EH (cell line): ENCODE measurements at places on chromosomes 16 and 17.

DNA sequence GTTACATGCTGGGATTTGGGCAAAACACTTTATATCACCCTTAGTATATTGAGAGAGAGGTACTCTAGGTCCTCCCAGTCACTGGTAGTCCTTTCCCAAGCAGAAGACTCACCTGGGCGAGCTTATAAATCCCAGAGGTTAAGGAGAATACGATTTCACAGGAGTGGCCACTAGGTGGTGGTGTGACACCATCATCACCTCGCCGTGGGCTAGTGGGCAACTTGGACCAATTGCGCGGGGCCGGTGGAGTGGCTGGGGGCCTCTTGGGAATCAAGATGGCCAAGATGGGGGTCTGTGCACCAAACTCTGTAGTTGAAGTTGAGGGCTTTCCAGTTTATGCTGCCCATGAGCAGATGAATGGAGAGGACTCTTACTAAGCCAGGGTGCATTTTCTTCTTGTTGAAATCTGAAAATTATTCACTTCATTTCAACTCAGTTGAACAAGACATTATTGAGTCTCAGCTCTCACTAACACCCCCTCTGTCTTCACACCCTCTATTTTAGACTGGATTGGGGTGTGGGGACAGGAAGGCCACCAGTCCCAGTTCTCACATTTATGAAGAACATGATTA, 38.2 kb upstream of the PIRT start:
- peak; percentile 15 for DNase-seq

DNA sequence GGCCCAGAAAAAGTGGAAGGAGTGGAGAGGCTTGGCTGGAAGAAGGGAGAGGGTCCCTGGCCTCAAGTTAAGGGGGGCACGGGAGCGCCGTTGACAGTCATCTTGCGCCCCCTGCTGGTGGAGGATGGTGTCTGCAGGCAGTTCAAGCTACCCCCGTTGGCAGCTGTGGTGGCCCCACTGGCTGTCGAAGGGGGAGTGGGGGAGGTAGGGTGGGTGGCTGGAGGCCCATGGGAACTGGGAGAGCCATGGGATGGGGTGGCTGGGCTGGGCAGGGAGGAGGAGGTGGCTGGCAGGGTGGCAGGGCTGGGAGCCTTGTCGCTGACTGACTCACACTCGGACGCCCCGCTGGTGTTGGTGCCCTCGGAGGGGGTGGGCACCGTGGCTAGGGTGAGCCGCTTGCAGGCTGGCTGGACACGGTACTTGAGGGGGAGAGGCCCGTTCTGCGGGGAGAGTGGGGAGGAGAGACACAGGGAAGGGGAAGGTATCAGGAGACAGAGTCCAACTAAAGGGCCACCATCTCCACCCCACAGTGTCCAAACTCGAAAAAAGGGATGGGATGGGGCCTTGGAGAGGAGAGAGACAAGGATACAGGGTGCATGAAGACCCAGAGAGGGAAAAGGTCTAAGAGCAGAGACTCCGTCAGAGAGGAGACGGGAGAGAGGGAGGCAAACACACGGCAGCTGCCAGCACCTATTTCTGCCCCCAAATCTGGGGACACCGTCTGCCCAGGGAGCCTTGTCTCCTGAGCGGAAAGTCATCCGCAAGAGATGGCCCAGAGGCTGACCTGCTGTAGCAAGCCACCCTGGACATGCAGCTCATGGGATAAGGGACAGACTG, 5.2 kb downstream of the CISD3 start:
- peak; percentile 52 for DNase-seq

GRCh38 chr16:51184702-51185433, 33.8 kb upstream of the SALL1 start:
- DNase-seq: no peak

- DNase-seq: no peak
These were observed at the start of gene LAT for GRCh38 chr16:28984619-28985135. Gene LAT, plus strand, starts transcription at chr16:28985052. Its CDS starts 366 bp downstream, at chr16:28985418.

DNA sequence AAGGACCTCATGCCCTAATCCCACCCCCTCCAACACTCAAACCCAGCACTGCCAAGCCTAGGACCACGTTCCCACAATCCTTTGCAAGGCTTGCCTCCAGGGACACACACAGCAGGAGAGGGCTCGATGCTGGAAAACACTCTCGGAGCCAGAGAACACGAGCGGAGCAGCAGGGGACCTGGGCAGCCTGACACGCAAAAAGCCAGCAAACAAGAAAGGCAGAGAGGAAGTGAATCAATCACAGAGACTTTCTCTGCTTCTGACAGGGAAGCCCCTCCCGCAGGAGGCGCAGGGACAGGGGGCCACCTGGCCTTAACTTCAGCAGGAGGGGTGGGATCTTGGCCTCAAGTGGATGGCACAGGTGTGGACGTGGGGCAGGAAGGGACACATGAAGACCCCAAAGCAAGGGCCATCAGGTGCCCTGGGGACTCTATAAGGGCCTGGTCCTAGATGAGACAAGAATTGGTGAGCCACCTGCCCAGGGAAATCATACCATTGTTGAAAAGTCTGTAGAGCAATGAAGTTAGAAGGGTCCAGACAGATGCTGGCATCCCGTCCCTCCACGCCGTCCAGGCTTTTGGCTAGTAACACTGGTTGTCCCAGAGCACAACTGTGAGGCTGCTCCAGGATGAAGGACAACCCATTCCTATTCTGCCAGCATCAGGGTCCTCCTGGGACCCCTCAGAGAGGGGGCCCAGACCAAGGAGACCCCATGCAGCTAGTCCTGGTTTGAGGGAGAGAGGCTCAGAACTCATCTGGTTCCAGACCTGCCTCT, 2.2 kb downstream of the SDK2 start:
- DNase-seq: no peak

GRCh38 chr16:50311891-50312501, 45.6 kb downstream of the ADCY7 start:
- DNase-seq: no peak

DNA sequence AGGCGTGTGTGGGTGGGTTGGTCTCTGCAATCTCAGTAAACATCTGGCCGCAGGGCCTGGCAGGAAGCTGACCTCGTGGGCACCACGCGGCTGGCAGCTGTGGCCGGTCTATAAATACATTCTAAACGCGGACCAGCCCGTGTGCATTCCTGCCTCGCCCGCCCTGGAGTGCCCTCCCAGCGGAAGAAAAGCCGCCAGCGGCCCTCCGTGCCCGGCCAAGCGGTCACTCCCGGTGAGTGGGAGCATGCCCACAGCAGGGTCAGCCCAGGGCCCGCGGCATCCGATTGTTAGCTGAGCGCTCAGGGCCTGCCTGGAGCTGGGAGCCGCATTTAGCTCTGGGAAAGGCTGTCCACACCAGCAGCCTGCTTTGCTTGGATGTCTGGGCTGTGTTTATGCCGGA, 10.3 kb downstream of the ZNF469 start:
- DNase-seq: no peak

GRCh38 chr16:1615761-1616160, 3.6 kb downstream of the CRAMP1 start:
- peak; percentile 58 for DNase-seq

- no peak for DNase-seq
These were observed 230.4 kb downstream of the C16orf78 start for GRCh38 chr16:49603956-49604355.

DNA sequence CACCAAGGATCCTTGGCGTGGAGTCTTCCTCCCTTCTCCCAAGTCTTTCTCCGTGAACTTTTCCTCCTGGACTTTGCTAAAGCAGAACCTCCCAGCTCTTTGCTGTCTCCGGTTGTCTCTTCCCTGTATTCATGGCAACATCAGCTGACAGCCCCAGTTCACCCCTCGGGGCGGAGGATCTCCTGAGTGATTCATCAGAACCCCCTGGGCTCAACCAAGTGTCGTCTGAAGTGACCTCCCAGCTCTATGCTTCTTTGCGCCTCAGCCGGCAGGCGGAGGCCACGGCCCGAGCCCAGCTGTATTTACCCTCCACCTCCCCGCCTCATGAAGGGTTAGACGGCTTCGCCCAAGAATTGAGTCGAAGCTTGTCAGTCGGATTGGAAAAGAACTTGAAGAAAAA, 943 bp downstream of the CNTROB start:
- peak; percentile 84 for DNase-seq

DNA sequence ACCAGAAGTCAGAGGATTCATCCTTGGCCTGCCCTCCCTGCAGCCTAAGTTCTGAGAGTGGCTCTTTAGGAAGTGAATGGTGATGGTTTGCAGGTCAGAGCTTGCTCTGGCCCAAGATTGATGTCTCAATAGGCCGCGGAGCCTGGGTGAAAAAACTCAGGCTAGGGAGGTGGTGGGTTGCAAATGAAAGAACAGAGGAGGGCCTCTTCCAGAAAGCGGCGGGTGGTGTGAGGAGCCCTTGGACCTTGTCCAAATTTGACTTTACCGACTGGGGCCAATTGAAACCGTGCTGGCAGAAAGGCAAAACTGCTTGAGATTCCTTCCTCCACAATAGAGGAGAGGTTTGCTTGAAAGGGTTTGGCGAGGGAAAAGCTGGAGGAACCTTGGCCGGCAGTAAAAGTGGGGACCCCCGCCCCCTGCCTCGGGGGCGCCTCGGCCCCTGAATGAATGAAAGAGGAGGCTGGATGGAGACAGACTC, 331.3 kb downstream of the SEC14L1 start:
- DNase-seq: peak; percentile 82

DNA sequence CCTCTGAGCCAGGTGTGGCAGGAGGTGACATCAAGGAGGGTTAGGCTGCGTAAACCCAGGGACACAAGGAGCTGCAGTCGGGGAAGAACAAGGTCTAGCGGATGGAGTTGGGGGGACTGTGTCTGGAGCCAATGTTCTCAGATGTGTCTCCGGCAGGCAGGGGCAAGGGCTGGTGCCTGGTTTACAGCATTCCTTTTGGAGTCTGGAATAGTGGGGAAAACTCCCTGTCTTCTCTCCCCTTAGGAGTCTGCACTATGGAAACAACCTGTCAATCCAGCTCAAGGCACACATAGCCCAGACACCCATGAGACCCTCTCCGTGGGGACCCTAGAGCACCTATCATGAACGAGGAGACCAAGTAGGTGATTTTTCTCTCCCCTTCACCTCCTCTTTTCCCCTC, 27.5 kb downstream of the NLRC5 start:
- no peak for DNase-seq

- DNase-seq: no peak
These were observed 4.8 kb downstream of the SREBF1 start for GRCh38 chr17:17832032-17832363.

- DNase-seq: peak; percentile 25
These were observed 534.1 kb downstream of the GRIN2A start for GRCh38 chr16:9647981-9648701.

GRCh38 chr17:75736173-75736835, 15.0 kb downstream of the ITGB4 start:
- DNase-seq: no peak

DNA sequence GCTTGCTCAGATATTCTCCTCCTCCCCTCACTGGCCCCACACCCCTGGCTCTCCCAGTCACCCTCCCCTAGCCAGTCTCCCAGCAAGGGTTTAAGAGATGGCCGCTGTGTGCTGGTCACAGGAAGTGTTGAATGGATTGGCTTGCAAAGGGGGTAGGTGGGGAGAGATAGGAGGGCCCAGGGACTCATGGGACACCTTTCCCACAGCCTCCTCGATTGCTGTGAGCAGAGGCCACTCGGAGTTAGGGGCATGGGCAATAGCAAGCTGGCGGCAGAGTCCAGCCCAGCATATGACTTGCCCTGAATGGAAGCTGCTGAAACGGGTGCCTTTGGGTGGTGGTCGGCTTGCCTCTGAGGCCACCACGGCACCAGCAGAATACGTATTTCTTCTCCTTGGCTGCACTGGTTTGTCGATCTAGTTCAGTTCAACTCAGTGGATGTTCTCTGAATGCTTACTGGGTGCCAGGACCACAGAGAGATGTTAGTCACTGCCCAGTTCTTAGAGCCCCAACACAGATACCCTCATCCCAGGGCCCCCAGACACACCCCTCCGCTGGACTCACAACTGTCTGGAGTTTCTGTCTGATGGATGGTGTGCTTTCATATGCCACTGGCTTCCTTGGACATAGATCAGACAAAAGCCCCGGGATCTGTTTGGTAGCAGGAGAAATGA, 6.0 kb downstream of the WFIKKN2 start:
- no peak for DNase-seq

- DNase-seq: no peak
These were observed at the start of gene CD300H for GRCh38 chr17:74567397-74567796. Gene CD300H, minus strand, starts transcription at chr17:74567509.

GRCh38 chr17:81631482-81631881, 5.4 kb downstream of the NPLOC4 start:
- DNase-seq: no peak

GRCh38 chr16:3514621-3515020, 13.8 kb downstream of the CLUAP1 start:
- DNase-seq: peak; percentile 73

DNA sequence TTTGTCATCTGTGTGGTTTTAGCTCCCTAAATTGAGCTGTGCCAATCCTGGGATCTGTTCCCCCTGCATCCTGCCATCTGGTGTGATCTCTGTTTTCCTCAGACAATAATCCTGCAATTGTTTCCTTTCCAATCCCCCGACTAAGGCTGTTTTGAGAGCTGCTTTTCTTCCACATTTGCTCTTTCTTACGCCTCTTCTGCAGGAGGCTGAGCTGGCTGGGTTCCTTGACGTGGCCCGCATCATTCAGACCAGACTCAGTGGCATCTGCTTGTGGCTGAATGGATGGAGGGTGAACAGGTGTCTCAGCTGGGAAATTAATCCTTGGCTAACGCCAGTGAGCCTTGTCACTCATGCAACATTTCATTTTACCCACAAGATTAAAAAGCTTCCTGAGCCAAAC, 9.8 kb upstream of the MED9 start:
- DNase-seq: no peak

GRCh38 chr16:57744642-57744903, 9.0 kb downstream of the KATNB1 start:
- DNase-seq: no peak

DNA sequence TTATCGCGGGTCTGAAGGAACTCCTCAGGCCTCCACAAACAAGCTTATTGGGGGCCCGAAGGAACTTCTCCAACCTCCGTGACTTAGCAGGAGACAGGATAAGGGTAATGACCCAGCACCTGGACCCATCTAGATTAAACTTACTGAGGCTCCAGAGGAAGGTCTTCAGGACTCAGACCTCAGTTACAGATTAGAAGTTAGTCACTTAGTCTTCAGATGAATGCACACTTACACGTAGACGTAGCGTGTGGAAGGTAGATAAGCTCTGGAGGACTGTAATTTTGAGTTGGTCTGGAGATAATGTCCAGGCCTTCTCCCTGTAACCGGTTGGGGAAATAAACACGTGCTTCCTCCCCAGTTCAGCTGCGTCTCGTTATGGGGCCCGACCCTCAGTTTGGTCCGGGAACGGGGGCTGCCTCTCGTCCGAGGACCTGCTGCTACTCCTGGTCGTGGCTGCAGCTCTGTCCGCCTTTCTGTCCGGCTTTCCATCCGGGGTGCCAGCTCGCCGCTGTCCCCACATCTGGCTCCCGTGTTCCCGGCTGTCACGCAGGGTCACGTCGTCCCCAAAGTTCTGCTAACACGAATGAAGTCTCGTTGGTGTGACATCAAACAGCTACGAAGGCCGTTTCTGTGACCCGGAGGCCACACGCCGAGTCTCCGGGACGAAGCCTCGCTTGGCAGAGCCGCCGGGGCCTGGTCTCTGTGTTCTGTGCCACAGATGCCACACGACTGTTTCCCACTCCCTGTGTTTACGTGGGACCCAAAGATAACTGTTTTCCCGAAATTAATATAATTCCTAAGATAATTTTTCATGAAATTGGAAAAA, 11.8 kb upstream of the SECTM1 start:
- DNase-seq: no peak
